ENCODE measurements at places on chromosomes 5 and 9.

- H3K4me3 ChIP-seq, result no peak overlapping the region
- H3K36me3 ChIP-seq, result peaks cover 19% of the 10 kb centered on the region
- no peak for DNase-seq
- no peaks in the 10 kb centered on the region for H3K27me3 ChIP-seq
- H3K4me1 ChIP-seq, result peaks cover 36% of the 10 kb centered on the region
Observed at GRCh38 chr5:132449060-132449459, 41.5 kb downstream of the IRF1 start.

DNA sequence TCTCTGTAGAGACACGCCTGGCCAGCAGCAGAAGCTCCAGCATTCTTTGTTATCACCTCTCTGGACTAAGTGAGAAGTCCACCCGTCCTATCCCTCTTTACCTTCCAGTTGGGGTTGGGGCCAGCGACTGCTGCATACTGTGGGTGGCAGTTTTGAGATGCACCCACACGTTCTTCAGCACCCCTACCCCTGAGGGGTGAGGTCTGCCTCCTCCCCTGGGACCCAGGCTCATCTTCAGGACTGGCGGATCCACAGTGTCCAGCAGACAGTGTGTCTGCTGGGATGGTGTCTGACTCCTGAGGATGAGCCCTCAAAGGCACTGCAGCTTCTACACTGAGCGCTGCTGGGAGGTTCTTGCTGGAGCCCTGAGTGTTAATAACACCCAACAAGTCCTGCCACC, 78.8 kb downstream of the GADD45G start:
- H3K27ac ChIP-seq, result no peak overlapping the region
- no peak overlapping the region for H3K4me3 ChIP-seq
- H3K4me1 ChIP-seq, result peaks cover 3% of the 10 kb centered on the region

DNA sequence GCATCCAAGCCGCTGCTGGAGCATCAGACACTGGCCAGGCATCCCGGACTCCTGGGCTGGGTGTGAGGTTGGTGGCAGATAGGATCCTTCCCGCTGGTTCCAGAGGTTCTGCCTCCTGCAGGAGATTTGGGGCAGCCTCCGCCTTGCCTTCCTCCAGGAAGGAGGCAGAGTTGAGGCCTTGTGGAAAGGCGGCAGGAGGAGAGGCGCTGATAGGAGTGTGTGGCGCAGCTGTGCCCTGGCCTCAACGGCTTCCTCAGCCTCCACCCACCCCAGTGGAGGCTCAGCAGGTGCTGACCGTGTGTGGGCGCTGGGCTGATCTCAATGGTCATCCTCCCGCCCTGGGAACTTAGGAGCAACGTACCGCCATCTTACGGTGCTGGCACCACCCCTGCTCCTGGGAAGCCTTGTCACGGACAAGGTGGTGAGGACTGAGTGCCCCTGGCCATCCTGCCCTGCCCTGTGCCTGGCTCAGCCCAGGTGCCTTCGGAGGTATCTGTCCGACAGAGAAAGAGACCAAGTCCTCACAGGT, 10.2 kb downstream of the NCS1 start:
- H3K27ac ChIP-seq, result no peak overlapping the region
- H3K36me3 ChIP-seq, result no peaks in the 10 kb centered on the region
- H3K4me3 ChIP-seq, result no peak overlapping the region
- no peaks in the 10 kb centered on the region for H3K4me1 ChIP-seq

DNA sequence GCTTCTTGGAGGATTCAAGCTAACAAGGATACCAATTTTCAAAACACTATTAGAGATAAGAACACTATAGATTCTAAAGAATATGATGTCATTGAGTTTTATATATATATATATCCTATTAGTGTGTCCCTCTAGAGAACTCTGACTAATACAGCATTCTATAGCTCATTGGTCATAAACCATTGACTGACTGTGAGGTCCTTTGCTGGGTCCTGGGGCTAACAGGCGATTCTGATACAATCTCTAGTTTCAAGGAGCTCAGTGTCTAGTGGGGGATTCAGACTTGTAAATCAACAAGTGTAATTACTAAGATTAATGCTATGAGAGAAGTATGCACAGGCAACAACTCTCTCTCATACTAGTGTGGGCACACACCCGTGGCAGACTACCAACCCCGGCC, 234.5 kb downstream of the DENND1A start:
- no peaks in the 10 kb centered on the region for H3K27me3 ChIP-seq
- no peak for DNase-seq
- no peaks in the 10 kb centered on the region for H3K4me1 ChIP-seq
- H3K4me3 ChIP-seq, result no peak overlapping the region
- no peak overlapping the region for H3K27ac ChIP-seq
- no peaks in the 10 kb centered on the region for H3K36me3 ChIP-seq

DNA sequence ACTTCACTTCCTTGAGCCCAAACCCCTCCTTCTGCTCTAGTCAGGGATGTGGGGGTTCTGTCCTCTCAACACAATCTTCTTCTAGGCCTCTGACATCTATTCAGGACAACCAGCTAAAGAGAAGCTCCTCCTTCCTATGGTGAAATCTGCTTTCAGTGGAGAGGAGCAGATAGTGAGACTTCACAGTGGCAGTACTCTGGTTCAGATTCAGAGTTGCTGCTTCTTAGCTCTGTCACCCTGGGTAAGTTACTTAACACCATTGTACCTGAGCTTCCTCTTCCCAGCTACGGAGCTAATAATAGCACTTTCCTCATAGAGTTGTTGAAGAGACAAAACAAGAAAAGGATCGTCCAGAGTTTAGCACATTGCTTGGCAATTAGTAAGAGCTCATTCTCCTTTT, 77.3 kb upstream of the LARP1 start:
- no peak for DNase-seq
- no peaks in the 10 kb centered on the region for H3K27me3 ChIP-seq
- H3K4me3 ChIP-seq, result no peak overlapping the region
- peaks cover under 1% of the 10 kb centered on the region for H3K4me1 ChIP-seq
- no peak overlapping the region for H3K27ac ChIP-seq

DNA sequence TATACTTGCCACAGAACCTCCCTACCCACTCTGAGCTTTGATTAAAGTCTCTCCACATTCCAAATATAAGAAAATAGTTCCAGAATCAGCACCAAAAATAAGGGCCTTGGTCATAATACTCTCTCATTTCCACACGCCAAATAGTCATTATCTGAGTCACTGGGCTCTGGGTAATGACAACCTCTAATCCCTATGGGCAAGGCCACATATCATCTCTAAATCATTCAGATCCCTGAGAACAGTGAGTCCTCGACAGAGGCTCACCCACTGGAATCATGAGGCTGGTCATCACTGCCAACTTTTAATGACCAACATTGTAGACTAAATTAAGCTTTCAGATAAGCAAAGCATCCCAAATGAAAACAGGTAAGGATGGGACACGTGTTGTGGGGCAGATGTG, 28.1 kb downstream of the FAM114A2 start:
- no peak overlapping the region for H3K27ac ChIP-seq
- no peak for DNase-seq

- DNase-seq, result no peak
- H3K36me3 ChIP-seq, result peaks cover 31% of the 10 kb centered on the region
- no peak overlapping the region for H3K27ac ChIP-seq
- H3K4me1 ChIP-seq, result no peaks in the 10 kb centered on the region
- no peak overlapping the region for H3K4me3 ChIP-seq
Observed at GRCh38 chr9:110241260-110241857, 14.9 kb downstream of the TXN start.

GRCh38 chr9:137050570-137050969, 3.3 kb downstream of the ENTPD2 start:
- H3K4me3 ChIP-seq, result no peak overlapping the region
- H3K27me3 ChIP-seq, result peaks cover 61% of the 10 kb centered on the region
- H3K4me1 ChIP-seq, result peaks cover 25% of the 10 kb centered on the region
- DNase-seq, result no peak
- H3K36me3 ChIP-seq, result no peaks in the 10 kb centered on the region
- no peak overlapping the region for H3K27ac ChIP-seq

- H3K4me3 ChIP-seq, result no peak overlapping the region
- no peaks in the 10 kb centered on the region for H3K4me1 ChIP-seq
- no peak overlapping the region for H3K27ac ChIP-seq
Observed at GRCh38 chr5:51225789-51226742, 157.2 kb upstream of the ISL1 start.

- H3K27ac ChIP-seq, result no peak overlapping the region
- H3K27me3 ChIP-seq, result no peaks in the 10 kb centered on the region
- DNase-seq, result no peak
- no peaks in the 10 kb centered on the region for H3K4me1 ChIP-seq
Observed at GRCh38 chr5:60177596-60177995, 284.1 kb upstream of the PDE4D start.

GRCh38 chr5:127652952-127653611, 4.2 kb downstream of the CTXN3 start:
- H3K27ac ChIP-seq, result no peak overlapping the region
- H3K4me1 ChIP-seq, result peaks cover 8% of the 10 kb centered on the region
- no peak for DNase-seq
- no peaks in the 10 kb centered on the region for H3K27me3 ChIP-seq
- H3K4me3 ChIP-seq, result no peak overlapping the region

GRCh38 chr5:137305971-137306602, 193.0 kb downstream of the SPOCK1 start:
- no peak overlapping the region for H3K27ac ChIP-seq
- H3K4me1 ChIP-seq, result no peaks in the 10 kb centered on the region
- H3K36me3 ChIP-seq, result no peaks in the 10 kb centered on the region
- no peaks in the 10 kb centered on the region for H3K27me3 ChIP-seq
- DNase-seq, result no peak

- no peak for DNase-seq
- no peak overlapping the region for H3K27ac ChIP-seq
- no peaks in the 10 kb centered on the region for H3K4me1 ChIP-seq
- no peaks in the 10 kb centered on the region for H3K36me3 ChIP-seq
- no peaks in the 10 kb centered on the region for H3K27me3 ChIP-seq
Observed at GRCh38 chr5:21573416-21574314, 1279.5 kb downstream of the CDH12 start.

DNA sequence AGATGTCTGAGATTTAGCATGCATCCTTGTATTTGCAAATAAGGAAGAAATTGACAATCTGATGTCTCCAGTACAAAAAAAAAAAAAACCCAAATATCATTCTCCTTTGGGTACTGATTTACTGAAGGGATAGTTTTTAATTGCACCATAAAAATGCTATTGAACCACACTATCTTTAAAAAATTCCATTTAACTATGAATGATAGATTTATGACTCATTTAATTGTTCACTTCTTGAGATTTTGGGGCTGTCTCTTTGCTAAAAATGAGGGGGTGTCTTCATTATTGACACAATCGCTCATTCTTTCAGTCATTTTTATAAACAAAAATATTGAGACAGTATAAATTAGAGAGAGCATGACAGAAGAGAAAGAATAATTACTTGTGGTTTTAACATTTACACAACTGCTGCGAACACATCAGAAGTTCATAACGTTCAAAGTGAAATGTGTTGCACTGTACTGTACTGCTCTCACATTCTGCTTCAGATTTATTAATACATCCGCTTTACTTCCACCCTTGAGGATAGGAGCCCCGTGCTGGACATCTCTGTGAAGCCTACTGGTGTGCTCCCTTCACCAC, 142.3 kb downstream of the MEF2C start:
- H3K4me3 ChIP-seq, result no peak overlapping the region
- DNase-seq, result no peak
- peaks cover 2% of the 10 kb centered on the region for H3K36me3 ChIP-seq
- no peaks in the 10 kb centered on the region for H3K4me1 ChIP-seq

DNA sequence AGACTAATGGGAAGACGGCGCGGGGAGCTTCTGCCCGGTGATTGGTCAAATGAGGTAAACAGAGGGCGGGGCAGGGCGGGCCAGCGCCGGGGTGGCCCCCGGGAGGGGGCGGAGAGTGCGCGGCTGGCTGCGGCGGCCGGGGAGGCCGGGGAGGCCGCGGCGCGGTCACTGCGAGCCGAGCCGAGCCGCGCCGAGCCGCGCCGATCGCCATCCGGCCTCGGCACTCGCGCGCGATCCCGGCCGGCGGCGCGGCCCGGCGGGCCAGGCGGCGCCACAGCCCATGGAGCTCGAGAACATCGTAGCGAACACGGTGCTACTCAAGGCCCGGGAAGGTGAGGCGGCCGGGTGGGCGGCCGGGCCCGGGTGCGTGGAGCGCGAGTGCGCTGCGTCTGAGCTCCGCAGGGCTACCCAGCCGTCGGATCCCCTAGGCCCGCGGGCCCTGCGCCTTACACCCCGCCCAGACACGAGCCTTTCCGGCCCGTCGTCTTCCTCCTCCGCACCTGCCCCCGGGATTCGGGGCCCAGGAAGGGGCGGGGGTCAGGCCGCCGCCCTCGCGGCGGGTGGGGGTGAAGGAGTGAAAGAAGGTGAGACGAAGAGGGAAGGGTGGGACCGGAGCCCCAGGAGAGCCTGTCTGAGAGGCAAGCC, at the start of gene GRK6:
Gene GRK6, plus strand, starts transcription at position 111 of the 645 bp plus-strand sequence. Its CDS starts 170 bp downstream, at position 281.
- peak within 1 kb of the TSS; percentile 77 for H3K4me3 ChIP-seq
- peaks cover 46% of the 10 kb centered on the region for H3K4me1 ChIP-seq
- H3K27ac ChIP-seq, result peak within 1 kb of the TSS; percentile 95
- H3K36me3 ChIP-seq, result peaks cover 3% of the 10 kb centered on the region
- H3K27me3 ChIP-seq, result no peaks in the 10 kb centered on the region

GRCh38 chr5:88049737-88050136, 218.9 kb downstream of the TMEM161B start:
- no peaks in the 10 kb centered on the region for H3K36me3 ChIP-seq
- DNase-seq, result no peak
- H3K27me3 ChIP-seq, result no peaks in the 10 kb centered on the region
- H3K4me1 ChIP-seq, result no peaks in the 10 kb centered on the region
- H3K4me3 ChIP-seq, result no peak overlapping the region
- no peak overlapping the region for H3K27ac ChIP-seq

DNA sequence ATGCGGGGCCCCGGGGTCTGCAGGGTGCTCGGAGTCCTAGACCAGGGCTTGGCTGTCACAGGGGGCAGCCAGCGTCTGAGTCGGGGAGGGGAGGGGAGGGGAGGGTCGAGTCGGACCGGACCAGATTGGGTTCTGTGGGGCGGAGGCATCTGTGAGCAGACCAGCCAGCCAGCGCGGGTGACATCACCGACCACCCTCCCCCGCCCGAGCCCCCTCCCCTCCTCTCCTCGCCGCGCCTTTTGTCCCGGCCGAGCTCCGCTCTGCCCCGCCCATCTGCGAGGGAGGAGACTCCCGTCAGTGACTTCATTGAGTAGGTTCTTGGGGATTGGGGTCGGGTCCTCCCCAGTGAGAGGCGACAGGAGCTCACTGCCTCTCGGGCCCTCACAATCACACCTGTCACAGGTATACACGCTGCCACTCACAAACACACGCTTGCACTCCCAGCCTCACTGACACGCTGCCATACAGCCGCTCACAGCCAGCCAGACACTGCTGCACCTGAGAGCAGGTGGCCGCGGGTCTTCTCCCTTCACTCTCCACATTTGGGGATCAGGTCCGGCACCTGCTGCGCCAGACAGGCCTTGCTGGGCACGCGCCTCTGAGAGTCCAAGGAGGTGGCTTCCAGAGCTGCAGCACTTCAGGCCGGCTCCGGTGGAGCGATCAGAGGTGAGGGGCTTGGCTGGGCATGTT, 546 bp downstream of the DNAJB5 start:
- no peaks in the 10 kb centered on the region for H3K27me3 ChIP-seq
- H3K27ac ChIP-seq, result peak overlapping the region; percentile 81
- no peaks in the 10 kb centered on the region for H3K36me3 ChIP-seq
- H3K4me3 ChIP-seq, result peak overlapping the region; percentile 79
- no peak for DNase-seq
